ENCODE measurements at places on chromosomes 11 and 22.

GRCh38 chr11:115581871-115582639 is 77.8 kb upstream of the CADM1 start:
- DNase-seq = no peak

- no peak for DNase-seq
These were observed 78.6 kb upstream of the CLPB start for GRCh38 chr11:72512956-72513355.

DNA sequence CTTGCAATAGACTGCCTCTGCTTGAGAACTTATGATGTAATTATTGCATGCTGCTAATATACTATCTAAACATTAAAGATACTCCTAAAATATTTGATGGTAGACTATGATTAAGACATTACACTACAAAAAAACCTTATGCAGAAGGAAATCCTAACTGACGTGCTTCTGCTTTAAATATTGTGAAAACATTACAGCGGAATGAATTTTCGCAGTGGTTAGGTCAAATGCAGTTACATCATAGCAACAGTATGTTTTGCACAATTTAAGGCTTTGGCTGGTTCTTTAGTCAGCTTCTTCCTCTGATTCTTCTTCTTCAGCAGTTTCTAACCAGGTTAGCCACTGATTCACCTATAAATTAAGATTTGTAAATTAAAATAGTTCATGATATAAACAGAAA is 11.2 kb downstream of the EIF4G2 start:
- DNase-seq = no peak

DNA sequence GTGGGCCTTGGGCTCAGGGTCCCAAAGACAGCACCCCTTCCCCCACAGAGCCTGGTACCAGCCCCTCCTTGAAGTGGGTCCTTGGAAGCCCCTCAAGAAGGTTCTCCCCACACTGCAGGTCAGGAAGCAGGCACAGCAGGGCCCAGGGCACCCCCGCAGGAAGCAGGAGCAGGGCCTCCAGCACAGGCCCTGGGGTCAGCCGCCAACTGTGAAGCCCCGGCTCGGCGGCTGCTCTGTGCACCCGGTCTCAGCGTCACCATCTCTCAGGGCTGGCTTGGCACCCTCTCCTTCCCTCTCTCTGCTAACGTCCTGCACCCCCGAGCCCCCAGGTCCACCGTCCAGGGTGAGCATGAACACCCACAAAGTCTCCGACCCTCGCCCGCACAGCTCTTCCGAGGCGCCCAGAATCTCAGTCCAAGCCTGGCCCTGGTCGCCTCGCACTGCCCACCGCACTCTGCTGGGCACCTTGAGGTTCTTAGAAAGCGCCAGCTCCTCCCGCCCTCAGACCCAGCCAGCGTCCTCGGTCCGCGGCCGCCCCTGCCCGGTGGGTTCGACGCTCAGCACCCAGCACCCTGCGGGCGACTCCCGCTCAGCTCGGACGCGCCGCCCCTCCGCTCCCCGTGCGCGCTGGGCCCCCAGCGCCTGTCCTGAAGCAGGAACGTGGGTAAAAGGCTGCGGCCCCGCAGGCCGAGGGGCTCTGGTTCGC is 1.4 kb upstream of the SIGIRR start:
- no peak for DNase-seq

GRCh38 chr22:20291604-20292063 is 23.5 kb upstream of the RTN4R start:
- no peak for DNase-seq

DNA sequence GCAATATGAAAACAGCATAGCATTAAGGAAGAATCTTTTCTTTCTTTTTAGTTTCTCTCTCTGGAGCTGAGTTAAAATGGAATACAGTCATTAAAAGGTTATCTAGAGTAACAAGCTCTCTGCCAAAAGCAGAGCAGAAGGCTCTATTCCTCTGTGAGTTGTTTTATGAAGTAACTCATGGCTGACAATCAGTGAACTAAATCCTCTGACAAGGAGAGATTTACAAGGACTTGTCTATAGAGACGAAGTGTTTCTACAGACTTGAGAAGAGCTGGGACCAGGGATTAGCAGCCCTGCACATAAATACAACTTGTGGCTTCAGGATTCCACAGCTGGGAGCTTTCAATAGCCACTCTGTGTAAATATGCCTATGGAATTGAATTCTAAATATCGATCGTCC is 192.5 kb upstream of the RAG2 start:
- DNase-seq = no peak

- DNase-seq = no peak
These were observed 30.9 kb downstream of the KCNC1 start for GRCh38 chr11:17765356-17766072.

DNA sequence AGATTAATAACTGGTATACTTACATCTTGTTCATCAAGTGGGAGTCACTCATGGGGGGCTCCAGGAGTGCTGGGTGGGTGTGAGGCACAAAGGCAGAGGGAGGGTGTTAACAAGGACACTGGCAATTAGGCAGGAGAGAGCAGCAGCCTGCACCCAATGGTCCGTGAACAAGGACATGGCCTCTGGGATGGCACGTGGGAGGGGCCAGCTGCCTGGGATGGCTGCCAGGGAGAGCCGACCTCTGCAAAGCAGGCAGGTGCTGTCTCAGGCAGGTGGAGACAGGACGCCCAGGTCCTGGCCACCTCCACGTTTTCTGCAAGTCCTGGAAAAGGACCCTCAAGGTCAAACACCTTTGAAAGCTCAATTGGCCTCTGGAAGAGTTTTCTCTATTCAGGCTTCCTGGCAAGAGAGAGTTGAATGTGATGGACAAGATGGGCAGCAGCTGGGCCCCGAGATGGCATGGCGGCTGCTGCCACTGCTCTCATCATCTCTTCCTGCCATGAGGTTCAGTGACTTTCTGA is 257.1 kb downstream of the BUD13 start:
- DNase-seq = no peak

DNA sequence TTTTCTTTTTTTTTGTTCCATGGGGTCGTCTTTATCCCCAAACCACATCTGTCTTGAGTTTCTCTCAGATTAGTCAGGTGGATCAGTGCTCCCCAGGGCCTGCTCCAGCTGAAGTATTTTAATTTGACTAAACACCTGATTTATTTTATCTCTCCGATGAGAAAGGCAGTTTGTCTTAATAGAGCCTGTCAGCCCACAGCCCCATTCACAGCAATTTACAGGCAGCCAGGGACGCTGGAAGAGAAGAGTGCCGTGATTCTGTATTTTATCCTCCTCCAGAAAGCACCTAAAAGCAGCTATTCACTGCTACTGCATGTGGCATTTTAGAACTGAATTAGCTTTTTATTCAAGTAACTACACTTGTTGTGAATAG is 164.5 kb downstream of the SOX6 start:
- no peak for DNase-seq

GRCh38 chr11:13016415-13016814 is 7.3 kb downstream of the RASSF10 start:
- no peak for DNase-seq

DNA sequence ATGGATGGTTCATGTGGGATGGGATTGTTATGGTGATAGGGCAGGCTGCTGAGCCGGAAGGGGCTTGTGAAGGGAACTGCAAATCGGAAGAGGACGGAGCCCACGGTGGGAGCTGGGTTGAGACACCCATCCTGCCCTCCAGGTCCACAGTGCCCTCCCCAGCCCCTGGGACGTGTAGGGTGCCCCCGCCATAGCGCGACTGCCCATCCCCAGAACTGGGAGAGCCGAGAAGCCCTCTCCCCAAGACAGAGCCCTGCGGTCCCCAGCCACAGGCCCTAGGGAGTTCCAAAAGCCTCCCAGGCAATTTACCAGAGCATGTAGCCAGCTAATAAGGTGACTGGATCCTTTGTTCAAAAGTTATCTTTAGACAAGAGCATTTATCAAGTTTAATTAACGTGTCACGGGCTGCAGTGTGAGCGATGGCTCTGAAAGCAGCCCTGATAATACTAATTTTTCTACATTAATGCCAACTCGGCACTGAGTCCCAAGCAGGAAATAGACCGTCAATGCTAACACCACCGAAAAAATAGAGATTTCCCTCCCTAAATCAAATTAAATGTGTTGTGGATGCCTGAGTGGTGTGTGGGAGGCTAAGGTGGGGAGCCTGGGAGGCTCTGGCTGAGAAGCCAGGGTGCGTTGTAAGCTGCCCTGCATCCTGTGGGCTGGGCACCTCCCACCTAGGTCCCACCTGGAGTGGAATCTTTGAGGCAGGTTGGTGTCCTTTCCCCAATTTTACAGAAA is 76.8 kb upstream of the RTL6 start:
- no peak for DNase-seq

DNA sequence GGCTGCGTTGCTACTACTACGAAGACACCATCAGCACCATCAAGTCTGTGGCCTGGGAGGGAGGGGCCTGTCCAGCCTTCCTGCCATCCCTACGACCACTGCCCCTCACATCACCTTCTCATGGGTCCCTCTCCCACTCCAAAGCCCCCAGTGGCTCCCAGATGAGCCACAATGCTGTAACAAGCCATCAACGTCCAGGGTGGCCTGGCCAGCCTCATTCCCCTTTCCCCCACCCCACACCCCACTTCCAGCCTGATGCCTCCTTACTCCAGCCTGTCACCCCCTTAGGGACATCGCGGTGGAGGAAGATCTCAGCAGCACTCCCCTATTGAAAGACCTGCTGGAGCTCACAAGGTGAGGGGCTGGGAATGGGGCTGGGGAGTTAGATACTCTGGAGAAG is 14.9 kb downstream of the NCF4 start:
- no peak for DNase-seq

GRCh38 chr11:73184953-73185671 is 33.0 kb upstream of the P2RY2 start:
- peak; percentile 49 for DNase-seq

- no peak for DNase-seq
These were observed 202.8 kb upstream of the BDNF start for GRCh38 chr11:27902981-27903624.

GRCh38 chr11:69807106-69807815 is 12.0 kb downstream of the FGF3 start:
- no peak for DNase-seq

DNA sequence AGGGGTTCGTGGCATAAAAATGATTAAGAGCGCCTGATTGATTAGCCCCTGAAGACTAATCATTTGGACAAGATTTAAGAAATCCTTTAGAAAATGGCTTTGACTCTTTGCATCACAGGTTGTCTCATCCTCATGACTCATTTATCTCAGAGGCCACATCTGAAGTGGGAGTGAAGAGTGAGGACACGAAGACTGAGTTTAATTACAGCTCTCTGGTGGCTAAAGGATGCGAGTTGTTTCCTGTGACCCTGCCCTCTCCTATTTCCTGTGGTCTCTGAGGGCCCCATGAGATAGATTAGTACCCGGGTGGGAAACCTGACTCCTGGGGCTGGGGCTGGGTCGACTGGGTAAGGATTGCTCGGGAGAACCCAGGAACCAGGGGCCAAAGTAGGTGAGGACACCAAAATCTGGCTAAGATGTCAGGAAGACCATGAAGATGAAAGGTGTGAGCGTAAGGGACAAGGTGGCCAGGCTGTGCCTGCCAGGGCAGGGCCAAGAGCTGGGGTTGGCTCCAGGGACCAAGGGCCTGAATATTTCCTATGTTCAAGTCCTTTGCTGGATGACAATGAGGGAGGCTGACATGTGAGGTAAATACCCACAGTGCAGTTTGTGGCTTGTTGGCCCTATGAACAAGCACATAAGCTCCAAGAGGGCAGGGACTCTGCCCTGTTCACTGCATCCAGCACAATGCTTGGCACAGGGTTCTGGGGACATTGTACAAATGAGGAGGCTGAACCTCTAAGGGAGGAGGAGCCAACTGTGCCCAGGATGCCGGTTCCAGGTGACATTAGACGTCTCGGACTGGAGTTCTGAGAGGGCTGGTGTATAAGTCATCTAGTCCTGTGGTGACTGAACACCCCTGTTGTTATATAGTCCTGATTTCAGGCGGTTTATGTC is 3.6 kb downstream of the OTOG start:
- DNase-seq = no peak

DNA sequence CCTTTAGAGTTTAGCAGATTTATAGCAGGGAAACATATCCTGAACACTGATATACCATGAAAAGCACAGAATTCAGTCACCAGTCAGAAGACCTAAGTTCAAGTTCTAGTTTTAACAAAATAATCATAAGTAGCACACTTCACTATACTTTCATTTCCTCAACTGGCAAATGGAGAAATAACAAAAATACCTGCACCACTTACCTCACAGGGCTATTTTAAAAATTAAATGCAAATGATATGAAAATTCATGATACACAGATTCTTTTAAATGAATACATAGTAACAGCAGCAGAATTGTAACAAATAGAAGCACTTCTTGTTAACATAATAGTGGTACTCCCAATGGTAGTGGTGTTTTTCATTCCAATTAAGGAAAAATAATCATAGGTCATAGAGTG is 139.0 kb downstream of the FCHSD2 start:
- no peak for DNase-seq

GRCh38 chr11:74847395-74847794 is 98.7 kb downstream of the RNF169 start:
- DNase-seq = no peak

DNA sequence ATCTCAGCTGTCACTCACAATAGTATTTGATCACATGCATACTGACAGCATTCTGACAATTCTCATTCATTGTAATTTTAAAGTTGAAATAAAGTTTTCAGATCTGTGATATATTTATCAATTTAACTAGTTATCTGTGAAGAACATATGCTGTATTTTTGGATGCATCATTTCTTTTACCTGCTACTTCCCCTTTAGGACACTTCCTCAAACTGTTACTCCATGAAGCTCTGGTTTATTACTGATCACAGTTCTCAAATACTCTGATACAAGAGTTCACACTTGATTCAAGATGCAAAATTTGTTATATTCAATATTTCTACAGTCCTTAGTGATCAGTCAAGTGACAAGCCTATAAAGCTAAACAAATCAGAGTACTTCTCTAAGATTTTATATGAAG is 1655.2 kb downstream of the LRRC4C start:
- no peak for DNase-seq

DNA sequence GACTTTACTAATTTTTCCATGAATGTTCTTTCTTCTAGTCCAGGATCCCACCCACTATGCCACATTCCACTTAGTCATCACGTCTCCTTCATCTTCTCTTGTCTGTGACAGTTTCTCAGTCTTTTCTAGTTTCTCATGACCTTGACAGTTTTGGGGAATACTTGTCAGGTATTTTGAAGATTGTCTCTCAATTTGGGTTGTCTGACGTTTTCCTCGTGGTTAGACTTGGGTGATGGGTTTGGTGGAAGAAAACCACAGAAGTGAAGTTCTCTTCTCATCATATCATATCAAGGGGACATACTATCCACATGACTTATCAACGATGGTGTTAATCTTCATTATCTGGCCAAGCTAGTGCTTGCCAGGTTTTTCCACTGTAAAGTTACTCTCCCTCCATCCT is 102.4 kb downstream of the LRRC32 start:
- DNase-seq = no peak

DNA sequence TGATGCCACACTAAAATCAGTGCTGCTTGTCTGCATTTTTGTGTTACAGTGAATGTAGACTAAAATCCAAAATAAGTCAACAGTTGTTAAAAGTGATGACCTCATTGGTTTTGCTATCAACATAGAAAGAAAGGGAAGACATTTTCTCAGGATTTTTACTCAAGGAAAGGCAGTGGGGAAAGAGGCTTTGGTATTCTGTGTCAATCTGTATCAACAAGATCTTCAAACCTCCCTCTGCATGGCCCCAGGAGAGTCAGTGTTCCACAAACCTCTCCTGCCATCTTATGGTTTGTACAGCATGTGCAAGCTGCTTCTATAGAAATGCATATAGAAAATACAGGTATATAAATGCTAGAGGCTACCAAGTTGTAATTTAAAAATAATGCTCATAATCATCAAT is 13.8 kb upstream of the OR51M1 start:
- no peak for DNase-seq

Data from stimulated activated CD4-positive, alpha-beta T cell treated with anti-CD3 and anti-CD28 coated beads, Interleukin-4, amount 100 ng/mL, for 48 hours (primary cell).